NCI-H2081 (cell line): ENCODE measurements at places on chromosomes 16 and 17.
A peak's percentile ranks its signal among the peaks of the same experiment; 100 is the strongest.

DNA sequence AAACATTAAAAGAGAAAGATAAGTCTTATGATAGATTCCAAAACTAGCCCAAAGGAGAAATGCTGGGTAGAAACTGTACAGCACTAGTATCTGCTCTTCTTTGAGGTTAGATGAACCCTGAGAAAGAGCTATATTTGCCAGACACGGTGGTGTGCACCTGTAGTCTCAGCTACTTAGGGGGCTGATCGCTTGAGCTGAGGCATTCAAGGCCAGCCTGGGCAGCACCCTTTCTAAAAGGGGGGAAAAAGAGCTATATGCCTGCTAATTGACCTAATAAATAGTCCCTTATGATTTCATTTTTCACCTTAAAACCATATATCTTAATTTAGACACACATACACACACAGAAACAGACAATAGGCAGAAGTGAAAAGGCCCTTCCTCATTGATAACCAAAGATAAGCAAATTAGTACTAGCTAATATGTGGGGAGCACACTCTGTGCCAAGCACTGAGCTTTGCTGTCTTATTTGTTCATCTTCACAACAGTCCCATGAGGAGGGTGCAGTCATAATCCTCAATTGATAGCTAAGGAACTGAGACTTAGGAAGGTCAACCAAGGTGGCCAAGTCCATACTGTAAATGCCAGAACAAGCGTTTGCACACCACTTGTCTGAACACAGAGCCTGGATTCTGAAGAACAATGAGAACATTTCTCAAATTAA is 56.6 kb upstream of the NLK start:
- no peak for DNase-seq

DNA sequence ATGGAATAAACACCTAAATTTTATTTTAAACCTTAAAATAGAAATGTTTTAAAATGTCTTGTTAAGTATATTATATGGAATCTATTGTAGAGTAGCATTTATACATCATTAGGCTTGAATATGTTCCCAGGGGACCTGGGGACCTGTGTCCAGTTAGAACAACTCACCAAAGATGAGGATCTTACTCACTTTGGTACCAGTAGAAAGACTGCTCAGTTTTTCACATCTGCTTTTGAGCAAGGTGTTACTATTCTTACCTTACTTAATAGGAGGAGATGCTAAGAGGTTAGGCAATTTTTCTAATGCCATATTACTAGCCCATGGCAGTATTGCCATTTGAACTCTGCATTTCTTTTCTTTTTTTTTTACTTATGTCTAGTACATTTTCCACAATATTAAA is 14.7 kb downstream of the STXBP4 start:
- DNase-seq: no peak

GRCh38 chr17:77891602-77892001 is 66.9 kb upstream of the TNRC6C start:
- DNase-seq: no peak

- DNase-seq: peak; percentile 38
These were observed 1.4 kb downstream of the RHBDL1 start for GRCh38 chr16:676913-677312.

GRCh38 chr17:80936218-80936617 is 55.4 kb upstream of the CHMP6 start:
- no peak for DNase-seq

- DNase-seq: no peak
These were observed 78.0 kb upstream of the AMZ2 start for GRCh38 chr17:68169840-68170239.

- peak; percentile 19 for DNase-seq
These were observed 35.6 kb downstream of the TUBD1 start for GRCh38 chr17:59856859-59857794.

DNA sequence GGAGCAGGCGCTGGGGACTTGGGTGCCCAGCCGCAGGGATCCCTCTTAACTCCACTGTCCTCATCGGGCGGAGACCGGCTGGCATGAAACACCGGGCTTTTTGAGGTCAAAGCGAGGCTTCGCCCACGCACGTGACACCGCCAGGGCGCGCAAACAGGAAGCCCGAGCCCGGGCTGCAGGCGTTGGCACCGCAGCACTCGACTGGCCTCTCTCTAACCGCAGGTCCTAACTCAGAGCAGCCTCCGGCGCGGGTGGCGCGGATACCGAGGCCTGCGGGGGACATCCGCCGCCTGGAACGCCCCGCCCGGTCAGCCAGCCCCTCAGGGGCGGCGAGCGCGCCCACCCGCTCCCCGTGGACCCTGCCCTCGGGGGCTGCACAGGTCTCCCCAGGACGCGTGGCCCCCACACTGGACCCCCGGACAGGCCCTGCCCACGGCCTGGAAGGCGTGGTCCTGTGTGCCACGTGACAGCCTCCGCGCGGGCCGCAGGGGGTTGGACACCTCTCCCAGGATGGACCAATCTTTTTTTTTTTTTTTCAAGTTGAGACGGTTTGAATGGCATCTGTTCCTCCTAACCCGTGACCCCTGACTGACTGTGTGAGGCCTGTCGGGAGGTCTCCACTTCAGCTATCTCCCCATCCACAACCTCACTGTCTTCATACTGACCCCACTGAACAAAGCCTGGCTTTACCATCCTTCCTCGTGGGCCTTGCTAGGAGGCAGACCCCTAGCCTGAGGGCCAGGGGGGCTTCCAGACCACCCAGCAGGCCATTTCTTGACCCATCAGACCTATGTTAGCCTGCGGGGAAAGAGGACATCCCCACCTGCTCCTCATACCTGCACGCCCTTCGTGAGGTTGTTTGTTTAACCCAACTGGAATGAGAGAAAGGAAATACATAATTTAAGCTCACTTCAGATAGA is 8.4 kb upstream of the SLC47A2 start:
- no peak for DNase-seq

- DNase-seq: no peak
These were observed 5.8 kb downstream of the NHERF2 start for GRCh38 chr16:2032285-2033056.

DNA sequence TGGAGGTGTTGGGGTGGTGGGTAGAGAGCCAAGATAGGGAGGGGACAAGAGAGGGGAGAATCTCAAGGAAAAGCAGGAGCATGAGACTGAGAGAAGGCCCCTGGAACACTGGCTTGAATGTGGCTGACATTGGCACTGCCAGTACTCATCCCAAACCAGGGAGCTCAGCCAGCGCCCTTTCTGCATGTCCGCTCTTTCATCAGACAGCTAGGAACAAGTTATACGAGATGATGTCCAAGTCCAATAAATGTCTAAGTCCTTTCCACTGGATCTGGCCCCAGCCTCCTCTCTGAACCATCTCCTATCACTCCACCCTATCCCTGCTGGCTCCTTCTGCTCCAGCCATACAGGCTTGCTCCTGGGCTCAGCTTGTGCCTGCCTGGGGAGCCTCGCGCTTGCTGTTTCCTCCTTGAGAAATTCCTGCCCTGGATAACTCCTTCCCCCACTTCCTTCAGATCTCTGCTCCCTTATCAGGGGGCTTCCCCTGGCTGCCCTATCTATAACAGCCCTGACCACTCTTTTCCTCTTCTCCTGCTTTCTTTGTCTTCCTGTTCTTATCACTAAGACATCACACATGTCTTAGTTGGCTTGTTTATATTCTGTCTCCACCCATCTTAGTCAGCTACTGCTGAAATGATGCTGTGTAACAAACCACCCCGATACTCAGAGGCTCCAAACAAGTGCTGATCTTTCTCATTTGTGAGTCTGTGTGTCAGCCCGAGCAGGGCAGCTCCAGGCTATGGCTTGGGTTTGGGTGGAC is 37.1 kb upstream of the MEOX1 start:
- no peak for DNase-seq

GRCh38 chr17:63442549-63443035 is 3.5 kb downstream of the CYB561 start:
- DNase-seq: no peak

DNA sequence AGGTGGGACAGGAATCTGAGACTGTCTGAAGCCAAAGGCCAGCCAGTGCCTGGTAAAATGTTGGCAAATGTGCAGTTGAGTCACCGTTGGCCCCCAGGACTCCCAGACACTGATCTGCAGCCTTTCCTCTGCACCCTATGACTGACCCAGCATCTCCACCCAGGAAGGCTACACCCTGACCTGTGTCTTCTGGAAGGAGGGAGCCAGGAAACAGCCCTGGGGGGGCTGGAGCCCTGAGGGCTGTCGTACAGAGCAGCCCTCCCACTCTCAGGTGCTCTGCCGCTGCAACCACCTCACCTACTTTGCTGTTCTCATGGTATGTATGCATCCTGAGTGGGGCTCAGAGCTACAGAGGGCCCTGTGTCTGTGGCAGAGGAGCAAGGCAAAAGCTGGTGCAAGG is 24.0 kb downstream of the ADGRG5 start:
- no peak for DNase-seq

DNA sequence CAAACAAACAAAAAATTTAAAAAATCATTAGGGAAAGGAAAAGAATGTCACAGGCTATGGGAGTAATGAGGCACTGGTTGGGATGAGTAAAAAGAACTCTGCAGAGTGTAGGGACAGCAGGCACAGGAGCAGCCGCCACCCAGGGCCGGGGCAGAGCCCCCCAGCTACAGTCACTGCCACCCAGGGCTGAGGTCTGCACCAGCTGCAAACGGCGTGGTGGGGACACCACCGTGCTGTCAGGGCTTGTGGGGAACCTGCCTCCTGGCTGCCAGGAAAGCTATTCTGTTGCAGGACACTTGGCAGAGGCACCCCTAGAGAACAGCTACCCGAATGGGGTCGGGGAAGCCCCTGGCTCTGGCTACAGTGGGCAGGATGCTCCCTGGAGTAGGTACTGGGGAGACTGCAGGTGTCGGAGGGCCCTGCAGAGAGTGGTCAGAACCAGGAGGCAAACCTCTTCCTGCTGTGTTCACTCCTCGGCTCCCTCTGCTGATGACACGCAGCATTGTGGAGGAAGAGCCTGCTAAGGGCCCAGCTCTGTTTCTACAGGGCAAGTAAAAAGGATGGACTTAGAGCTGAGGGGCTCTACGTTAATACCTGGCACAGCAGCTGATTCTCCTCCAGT is 32.3 kb upstream of the CAPN15 start:
- DNase-seq: no peak

DNA sequence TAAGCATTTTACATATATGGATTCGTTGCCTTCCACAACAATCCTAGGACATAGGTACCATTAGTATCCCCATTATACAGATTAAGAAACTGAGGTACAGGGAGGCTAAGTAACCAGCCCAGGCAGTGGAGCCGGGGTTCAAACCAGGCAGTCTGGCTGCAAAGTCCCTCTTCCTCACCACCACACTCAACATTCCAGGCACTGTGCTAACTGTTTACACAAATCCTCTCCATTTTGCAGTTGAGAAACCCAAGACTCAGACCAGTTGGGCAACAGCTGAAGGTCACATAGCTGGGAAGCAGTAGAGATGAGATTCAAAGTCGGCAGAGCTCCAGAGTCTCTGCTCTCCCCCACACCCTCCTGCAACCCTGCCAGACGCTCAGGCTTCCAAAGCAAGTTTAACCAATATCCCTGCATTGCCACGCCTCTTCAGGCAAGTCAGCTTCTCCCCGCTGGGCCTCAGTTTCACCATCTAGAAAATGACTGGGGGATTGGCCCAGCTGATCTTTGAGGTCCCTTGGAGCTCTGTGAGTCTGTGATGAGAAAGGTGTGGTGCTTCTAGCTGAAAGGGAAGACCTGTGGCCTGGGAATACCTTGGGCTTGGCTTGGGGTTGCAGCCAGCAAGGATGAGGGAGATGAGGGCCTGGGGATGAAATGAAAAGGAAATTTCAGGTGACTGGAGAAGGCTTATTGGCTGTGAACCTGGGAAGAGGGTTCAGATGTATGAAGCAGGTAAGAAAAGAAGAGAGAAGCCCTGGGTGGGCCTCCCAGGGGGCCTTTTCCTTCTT is 14.0 kb downstream of the CCR7 start:
- no peak for DNase-seq

- no peak for DNase-seq
These were observed 435.3 kb downstream of the HAPSTR1 start for GRCh38 chr16:9526791-9527190.
